ENCODE measurements at places on chromosomes 1 and 21.
A peak's percentile ranks its signal among the peaks of the same experiment; 100 is the strongest.

DNA sequence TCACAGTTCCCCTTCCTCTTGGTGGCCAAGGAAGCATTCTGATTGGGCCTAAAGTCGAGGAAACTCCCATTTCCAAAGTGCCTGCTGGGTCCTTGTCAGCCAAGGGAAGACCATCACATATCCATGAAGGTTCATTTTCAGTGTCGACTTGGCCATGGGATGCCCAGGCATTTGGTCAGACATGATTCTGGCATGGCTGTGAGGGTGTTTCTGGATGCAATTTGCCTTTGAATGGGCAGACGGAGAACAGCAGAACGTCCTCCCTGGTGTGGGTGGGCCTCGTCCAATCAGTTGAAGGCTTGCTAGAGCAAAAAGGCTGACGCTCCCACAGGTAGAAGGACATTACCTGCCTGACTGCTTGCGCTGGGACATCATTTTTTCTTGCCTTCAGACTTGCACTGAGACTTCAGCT lies 48.3 kb upstream of the LBR start:
- DNase-seq = no peak

GRCh38 chr1:94617957-94618739 lies 76.6 kb upstream of the F3 start:
- no peak for DNase-seq

GRCh38 chr1:10185759-10186158 lies 24.6 kb upstream of the KIF1B start:
- DNase-seq = no peak

DNA sequence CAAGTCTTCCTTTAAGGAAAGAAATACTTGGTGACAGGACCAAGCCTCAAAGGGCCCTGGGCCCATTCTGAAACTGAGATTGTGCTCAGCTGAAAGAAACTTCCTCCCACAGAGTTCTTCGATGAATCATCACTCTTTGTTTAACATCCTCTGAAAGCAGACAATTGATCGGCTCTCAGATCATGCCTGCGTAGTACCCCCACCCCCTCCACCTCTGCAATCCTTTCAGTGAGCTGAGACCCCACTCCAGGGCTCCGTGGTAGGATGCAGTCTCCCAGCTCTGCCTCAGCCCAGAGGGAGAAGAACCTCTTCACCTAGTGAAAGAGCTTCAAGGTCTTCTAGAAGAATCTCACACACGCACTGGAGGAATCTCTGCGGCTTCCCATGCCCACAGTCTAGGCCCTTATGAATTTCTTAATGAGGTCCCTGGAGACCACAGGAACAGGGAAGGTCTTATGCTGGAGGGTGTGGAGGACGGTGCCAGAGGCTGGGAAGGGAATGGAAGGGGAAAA lies 104.9 kb upstream of the SOD1 start:
- peak; percentile 17 for DNase-seq

- no peak for DNase-seq
These were observed 151.7 kb upstream of the HMGB4 start for GRCh38 chr1:33712186-33712585.

DNA sequence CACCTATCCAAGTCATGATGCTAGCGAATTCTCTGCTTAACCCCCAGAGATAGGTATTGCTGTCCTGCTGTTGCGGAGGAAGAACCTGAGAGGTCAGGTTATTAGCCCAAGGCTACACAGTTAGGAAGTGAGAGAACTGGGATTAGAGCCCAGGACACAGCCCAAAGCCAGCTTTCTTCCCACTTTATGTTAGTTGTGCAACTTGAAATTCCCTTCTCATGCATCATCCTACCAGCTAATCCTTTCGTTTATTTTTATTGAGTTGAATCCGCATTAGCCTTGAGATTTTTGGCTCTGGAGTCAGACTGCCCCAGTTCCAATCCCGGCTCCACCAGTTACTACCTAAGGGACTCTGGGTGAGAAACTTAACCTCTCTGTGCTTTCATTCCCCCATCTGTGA lies 65.4 kb downstream of the PLEKHA6 start:
- peak; percentile 100 for DNase-seq

GRCh38 chr1:194341587-194341986 lies 1155.2 kb upstream of the B3GALT2 start:
- DNase-seq = no peak

DNA sequence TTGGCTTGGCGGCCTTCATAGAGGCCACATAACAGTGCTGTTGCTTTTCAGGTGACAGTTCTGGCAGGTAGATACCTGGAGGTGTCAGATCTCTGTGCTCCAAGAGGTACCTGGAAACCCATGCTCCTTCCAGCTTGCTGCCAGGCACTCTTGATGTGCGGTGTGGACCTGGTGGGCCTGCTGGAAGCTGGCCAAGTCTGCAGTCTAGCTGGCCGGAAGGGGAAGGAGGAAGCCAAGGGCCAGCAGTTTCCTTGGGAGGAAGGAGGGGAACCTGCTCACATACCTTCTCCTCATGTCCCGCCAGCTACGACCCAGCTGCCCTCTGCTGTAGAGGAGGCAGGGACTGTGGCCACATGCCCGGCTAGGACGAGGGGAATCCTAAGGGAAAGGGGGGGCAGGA lies 166.4 kb upstream of the AJAP1 start:
- no peak for DNase-seq

DNA sequence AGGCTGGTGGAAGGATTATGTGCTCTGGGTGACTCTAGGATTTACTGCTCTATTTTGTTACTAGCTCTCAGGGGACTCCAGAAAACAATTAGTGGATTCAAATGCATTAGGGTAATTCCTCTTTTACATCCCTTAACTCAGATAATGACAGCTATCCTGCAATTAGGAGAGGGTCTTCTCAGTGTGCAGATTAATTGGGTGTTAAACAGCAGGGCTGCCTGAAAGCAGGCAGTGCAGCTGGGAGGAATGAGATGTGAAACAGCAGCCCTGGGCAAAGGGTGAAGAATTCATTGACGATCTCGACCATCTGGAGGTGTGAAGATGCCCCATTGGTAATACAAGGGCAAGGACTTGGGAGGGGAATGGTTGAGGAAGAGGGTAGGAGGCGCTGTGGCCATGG lies 66.1 kb downstream of the HTR6 start:
- no peak for DNase-seq

DNA sequence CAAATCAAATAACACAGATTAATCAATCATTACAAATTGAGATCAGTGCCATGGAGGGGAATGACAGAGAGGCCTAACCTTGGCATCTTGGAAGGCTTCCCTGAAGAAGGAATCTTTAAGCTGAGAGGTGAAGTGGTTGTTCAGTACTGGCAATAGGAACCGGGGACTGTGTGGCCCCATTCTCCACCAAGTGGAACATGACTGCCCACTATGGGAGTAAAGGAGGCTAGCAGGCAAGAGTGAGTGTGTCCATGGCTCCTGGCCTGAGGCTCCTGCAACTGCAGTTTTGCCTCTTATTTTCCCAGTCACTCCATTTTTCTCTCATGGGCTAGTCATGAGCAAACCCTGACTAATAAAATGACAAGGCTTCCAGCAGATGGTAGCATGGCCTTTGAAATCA lies 112.2 kb upstream of the GJB5 start:
- peak; percentile 12 for DNase-seq

DNA sequence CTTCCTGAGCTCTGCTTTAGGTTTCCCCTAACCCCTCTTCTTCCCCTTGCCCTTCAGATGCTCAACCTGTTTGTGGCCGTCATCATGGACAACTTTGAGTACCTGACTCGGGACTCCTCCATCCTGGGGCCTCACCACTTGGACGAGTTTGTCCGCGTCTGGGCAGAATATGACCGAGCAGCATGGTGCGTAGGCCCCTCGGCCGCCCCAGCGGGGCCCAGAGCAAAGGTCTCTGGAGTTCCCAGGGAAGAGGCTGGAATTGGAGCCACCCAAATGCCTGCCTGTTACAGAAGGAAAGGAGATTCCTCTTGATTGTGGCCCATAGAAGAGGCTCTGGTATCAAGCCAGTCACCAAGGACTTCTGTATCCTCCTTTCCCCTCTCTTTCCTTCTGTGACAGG lies 285.5 kb downstream of the ZNF648 start:
- DNase-seq = no peak

DNA sequence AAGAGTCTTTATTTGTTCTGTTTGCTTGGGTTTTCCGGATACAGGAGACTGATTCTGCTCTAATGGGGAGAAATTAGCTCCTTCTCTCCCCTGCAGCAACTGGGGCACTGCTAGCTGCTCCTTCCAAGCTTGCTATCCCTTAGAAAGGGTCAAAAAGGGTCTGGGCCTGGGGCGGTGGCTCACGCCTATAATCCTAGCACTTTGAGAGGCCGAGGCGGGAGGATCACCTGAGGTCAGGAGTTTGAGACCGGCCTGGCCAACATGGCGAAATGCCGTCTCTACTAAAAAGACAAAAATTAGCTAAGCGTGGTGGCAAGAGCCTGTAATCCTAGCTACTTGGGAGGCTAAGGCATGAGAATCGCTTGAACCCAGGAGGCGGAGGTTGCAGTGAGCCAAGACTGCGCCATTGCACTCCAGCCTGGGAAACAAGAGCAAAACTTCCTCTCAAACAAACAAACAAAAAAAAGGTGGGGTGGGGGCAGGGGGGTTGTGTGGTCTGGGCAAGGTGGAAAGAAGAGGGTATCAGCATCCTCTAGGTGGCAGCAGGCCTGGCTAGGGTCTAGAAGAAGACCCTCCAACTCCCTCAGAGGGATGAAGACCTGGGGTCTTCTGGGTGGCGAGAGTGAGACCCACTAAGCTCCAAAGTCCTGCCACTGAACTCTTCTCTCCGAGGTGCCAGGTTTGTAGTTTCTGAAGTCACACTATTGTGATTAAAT lies 15.4 kb upstream of the TBX15 start:
- no peak for DNase-seq

DNA sequence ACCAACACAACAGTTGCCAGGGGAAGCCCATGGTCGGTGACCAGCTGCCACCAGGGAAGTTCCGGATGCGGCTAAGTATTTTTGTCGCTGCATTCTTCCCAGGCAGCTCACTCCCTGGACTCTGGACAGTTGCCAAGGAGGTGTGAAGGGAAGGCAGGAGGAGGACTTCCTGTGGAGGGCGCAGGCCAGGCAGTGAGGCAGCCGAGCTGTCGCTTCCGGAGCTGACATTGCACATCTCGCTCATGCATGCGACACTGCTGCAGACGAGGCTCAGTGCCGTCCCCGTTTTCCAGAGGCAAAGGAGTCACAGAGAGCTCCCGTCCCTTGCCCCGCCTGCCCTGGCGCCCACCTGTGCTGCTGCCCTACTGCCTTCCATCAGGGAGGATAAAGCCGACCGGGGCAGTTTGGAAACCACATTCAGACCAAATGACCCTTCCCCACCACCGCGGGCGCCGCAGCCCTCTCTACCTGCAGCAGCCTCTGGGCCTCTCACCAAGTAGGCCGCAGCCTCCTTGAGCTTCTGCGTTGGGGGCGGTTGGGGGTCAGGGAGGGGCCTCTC lies 81.4 kb downstream of the NENF start:
- peak; percentile 90 for DNase-seq

- no peak for DNase-seq
These were observed 904.2 kb downstream of the KCNT2 start for GRCh38 chr1:195704028-195704427.

GRCh38 chr1:8780405-8780804 lies 37.0 kb downstream of the RERE start:
- no peak for DNase-seq

DNA sequence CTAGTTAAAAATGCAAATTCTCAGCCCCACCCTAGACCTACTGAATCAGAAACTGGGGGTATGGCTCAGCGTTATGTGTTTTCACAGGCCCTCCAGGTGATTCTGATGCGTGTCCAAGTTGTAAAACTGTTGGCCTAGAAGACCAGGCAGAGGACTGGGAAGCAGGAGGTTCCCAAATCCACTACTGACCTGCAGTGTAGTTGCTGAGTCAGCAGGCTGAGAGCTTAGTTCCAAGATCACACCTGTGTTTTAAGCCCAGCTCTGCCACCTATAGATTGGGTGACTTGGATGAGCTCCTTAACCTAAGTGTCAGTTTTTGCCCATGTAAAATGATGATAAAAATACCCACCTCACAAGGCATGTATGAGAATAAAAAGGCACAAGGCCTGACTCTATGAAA lies 4.1 kb downstream of the GRHL3 start:
- peak; percentile 69 for DNase-seq

DNA sequence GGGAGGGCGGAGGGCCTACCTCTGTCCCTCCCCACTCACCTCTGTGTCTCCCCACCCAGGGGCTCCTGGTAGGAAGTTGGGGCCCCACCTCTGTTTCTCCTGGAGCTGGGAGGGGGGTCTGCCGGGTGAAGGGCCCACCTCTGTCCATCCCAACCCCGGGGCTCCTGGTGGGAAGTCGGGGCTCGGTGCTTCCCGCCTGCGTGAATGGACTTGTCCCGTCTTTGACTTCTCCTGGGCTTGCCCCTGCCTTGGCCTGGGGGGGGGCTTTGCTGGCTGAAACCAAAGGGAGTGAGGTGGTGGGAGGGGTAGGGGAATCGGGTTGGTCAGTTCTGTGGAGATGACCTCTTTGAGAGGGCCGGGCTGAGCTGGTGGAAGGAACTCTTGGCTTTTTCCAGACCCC lies 5.8 kb downstream of the AGRN start:
- no peak for DNase-seq

GRCh38 chr1:4122513-4123160 lies 222.6 kb upstream of the C1orf174 start:
- no peak for DNase-seq

DNA sequence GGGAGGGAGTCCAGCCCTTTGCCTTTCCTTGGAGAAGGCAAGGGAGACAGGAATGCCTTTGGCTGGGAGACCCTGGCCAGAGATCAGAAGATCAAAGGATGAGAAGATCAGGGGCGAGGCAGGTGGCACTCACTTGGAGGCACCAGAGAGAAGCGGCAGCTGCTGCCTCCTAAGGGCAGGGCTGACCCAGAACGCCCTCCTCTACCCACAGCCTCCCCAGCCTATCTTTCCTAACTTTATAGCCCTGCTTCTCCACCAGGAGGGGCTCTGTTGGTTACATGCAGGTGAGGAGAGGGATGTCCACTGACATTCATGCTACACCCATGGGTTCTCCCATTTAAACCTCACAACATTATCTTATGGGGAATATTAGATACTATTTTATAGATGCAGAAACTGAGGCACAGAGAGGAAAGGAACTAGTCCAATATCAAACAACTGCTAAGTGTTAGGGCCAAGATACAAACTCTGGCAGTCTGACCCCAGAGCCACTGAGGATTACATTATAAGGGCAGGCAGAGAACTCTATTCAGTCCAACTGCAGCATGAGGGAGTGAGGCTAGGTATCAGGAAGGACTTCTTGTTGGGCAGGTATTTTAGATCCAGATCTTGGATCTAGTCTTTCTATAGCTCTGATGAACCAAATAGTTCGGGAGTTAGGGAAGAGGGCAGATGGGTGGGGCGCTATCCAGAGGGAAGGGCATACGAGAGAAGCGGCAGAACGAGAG lies 19.9 kb downstream of the LGR6 start:
- DNase-seq = peak; percentile 59

GRCh38 chr21:31354122-31354521 lies 10.1 kb upstream of the TIAM1 start:
- DNase-seq = peak; percentile 84

- no peak for DNase-seq
These were observed 2.6 kb downstream of the TMEM51 start for GRCh38 chr1:15155888-15156741.

- no peak for DNase-seq
These were observed 46.3 kb upstream of the IRF2BP2 start for GRCh38 chr1:234656070-234656895.

GRCh38 chr1:111242805-111243523 lies 15.5 kb downstream of the CHI3L2 start:
- no peak for DNase-seq

GRCh38 chr1:17375651-17376050 lies 3.7 kb downstream of the PADI6 start:
- no peak for DNase-seq
